ENCODE measurements at places on chromosomes 7 and 10. TPM values are rescaled to one million over a fixed set of nuclear protein-coding genes. Genes with fewer than 3 reads are reported as not detected.

DNA sequence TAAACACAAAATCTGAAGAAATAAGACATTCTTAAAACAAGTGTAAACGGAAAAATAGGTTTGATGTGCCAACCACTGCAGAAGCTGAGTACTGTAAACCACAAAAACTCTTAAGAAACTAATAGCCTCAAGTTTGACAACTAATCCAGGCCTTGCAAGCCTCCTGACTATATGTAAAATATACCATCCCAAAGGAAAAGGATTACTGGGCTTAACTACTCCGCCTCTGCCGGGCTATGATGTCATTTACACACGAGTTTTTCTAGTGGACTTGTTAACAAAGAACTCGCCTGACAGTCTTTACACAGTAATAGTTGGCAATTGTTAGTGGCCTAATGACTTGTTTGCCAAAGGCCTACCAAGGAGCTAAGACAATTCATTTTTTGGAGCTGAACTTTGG lies 2.1 kb downstream of the KIF5B start:
- DNase-seq: peak; percentile 38

DNA sequence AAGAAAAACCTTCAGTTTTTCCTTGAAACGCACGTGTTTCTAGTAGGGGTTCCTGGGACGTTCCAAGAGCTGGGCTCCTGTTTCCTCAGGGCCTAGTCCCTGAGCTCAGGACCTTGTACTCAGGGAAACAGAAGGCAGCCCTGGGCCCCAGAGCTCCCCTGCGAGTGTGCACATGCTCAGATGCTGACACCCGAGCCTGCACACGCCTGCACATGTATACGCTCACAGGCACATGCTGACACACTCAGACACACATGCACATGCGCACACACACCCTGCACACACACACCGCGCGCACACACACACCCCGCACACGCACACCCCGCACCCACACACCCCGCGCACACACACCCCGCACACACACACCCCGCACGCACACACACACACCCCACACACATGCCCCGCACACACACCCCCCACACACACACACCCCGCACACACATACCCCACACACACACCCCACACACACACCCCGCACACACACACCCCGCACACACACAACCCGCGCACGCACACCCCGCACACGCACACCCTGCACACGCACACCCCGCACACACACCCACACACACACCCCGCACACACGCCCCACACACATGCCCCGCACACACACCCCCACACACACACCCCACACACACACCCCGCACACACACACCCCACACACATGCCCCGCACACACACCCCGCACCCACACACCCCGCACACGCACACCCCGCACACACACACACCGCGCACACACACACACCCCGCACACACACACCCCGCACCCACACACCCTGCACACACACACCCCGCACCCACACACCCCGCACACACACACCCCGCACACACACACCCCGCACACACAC lies 52.2 kb downstream of the CALML3 start:
- DNase-seq: no peak

DNA sequence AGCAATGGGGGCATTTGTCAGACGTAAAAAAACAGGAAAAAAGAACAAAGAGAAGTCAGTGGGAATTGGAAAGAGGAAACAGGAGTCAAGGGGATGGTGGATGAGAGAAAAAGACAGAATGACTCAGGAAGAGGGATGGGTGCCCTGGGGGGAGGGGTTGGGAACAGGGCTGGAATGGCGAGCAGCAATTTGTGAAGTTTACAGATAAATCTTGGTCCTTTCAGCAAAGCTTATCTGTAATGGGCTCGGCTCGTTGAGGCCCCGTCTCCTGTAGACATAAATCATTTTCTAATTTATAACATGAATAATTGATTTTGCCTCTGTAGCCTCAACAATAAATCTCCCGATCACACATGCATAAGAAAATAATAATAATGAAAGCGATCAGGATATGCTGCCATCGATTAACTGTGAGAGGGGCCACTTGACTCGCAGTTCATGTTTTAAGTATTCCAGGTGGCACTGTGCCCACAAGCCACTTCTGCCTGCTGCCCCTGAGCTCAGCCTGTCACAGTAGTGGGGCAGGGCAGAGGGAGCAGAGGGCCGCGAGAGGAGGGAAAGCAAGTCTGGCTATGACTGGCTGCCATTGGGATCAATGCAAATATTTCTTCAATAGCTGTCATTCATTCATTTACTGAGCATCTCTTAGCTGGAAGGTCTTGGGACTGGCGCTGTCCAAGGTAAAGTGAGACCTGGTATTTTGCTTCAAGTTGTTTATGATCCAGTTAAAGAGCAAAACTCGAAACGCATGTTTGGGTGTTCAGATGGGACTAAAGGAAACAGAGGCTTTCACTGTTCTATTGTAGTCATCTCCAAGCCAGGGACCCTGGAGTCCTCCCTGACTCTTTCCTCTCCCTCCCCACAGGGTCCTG lies 47.4 kb upstream of the R3HCC1L start:
- DNase-seq: no peak

DNA sequence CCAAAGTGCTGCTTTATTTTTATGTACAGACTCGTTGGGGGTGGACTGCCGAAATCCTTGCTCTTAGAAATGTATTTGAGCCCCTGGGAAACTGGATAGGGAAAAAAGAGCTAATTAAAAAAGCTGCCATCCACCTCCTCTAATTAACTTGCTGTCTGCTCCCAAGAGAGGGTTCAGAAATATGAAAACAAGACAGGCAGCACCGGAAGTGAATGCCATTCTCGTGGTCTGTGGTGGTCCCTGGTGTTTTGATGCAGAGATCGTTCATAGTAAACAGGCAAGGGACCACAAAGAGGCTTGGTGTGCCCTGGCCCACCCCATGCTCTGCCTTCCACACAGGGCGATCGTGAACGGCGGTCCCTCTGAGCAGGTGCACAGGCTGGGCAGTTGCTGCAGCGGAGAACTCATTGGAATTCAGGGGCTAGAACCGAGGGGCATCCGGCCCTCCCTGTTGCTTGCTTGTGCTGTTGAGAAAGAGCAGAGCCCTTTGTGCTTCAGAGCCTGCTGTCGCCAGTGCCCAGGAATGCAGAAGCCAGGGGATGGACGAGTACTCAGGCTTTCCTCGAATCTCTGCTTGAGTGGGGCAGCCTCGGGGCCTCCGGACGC lies 79.1 kb upstream of the BTBD16 start:
- no peak for DNase-seq

- no peak for DNase-seq
Observed at GRCh38 chr10:47033081-47033480, 121.9 kb downstream of the PTPN20 start.

DNA sequence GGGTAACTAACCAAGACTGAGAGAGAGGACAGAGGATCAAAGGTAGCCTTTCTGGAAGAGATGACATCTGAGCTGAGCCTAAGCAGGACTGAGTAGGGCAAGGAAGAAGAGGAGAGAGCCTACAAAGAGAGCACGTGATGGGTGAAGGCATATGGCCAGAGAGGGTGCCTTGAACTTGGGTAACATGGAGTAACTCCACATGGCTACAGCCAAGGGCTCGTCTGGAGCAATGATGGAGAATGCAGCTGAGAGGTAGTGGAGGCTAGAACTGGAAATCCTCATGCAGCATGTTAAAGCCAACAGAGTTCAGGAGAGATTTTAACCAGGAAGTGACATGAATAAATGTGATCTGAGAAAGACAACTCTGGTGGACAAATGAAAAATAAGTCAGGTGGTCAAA lies 77.8 kb downstream of the LRRC17 start:
- no peak for DNase-seq

- no peak for DNase-seq
Observed at GRCh38 chr7:43700646-43701499, 28.4 kb downstream of the COA1 start.

DNA sequence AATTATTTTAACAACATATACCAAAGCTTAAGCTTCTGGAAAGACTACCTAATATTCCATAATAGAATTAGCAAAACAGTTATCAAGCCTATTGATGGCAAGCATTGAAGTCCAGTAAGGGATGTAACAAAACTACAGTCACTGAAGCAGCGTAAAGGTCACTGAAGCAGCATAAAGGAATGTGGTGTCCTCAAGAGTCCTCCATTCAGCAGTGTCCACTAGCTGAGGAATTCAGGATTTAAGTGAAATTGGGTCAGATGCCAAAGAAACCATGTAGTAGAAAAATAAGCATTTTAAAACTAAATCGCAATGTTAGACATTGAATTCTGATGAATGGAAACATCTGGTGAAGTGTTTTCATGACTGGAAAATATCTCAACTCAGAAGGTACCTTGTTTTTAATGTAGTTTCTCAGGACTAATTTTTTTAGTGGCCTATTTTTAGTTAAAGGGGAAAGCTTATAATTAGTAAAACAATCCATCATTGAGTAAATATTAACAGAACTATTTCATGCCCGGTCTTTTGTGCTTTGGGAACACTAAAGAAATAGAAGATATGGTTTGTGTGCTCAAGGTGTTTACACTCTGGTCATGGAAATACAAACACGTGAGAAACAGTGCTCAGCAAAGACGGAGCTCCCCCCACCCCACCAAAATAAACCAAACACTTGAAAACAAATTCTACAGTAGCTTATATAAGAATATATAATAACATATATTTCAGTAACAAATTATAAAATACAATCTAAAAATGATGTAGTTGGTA lies 121.4 kb downstream of the CDK14 start:
- DNase-seq: peak; percentile 56

DNA sequence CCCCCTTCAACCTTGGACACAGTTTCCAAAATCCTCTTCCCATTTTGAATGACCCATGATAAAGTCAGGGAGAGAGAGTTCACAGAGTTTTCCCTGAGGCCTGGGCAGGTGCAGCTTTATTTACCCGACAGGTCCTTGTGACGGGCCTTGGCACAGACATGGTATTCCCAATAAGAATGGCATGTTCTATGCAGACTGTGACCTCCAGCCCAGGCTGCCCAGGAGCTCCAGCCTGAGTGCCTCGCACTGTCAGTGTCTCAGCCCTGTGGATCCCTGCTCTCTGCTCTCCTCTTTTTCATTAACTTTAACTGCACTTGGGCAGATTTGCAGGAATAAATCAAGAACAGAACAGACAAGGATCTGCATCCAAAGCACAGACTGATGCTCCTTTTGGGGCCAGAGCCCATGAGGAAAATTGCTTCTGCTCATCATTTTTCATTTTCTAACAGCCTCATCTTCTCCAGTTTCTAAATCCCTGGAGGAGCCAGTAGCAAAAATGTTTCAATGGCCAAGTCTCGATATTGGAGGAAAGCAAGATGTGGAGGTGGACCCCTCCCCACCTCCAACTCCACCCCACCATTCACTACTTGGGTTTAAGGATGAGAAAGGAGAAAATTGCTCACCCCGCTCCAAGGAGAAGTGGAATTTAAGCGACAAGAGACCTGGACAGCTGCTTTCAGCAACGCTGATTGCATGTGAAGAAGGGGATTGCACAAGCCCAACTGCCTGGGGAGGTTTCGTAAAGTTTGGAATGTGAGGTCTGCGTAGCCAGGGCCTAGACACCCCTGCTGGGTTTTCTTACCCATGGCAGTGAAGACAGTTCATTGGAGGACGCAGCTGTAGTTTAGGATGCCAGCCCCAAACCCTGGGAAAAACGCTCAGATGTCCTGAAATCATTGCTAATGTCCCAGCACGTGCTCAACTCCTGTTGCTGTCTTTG lies 225.9 kb downstream of the WDR11 start:
- peak; percentile 31 for DNase-seq

DNA sequence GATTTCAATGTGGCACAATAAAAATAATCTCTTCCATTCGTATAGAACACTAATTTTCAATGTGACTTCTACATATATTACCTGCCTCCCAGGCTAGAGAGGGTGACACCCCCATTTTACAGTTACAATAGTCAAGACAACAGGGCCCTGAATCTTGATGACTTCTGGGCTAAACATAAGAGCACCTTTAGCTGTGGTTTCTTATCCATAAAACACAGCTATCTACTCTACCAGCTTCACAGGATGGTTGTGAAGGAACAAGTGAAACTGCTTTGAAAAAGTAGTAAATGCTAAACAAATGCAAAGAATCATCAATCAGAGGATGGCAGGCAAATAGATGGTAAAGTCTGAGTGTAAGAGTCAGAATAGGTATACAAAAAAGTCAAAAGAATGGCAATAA lies 3.6 kb upstream of the TLL2 start:
- DNase-seq: no peak

DNA sequence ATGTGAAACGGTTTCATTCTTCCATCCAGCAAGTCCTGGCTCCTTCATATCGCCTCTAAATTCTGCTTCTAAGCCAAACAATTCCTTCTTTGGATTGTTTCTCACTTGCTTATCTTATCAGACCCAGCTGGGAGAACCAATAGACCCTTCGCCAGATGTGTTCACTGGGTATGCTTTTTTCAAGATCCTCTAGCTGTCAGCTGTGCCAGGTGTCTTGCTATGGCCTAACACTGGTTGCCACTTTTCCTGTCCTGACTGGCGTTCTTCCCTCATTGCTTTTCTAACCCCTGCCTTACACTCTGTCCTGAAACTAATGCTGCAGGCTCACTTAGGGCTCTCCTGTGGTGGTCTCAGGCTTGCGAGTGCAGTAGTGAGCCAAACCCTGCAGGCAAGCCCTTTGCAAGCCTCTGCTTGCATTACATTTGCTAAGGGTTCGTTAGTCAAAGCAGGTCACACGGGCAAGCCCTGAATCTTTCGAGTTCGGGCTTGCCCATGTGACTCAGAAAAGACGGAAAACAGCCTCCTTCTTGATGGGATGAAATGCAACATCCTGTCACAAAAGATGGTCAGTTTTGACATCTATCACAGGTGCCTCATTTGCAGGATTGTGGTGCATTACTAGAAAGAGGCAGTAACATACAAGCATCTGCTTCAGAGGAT lies 92.8 kb downstream of the VWC2 start:
- no peak for DNase-seq

GRCh38 chr10:78660446-78661106 lies 408.2 kb upstream of the ZMIZ1 start:
- DNase-seq: no peak

- DNase-seq: no peak
Observed at GRCh38 chr10:86110156-86110786, 256.3 kb downstream of the GRID1 start.

DNA sequence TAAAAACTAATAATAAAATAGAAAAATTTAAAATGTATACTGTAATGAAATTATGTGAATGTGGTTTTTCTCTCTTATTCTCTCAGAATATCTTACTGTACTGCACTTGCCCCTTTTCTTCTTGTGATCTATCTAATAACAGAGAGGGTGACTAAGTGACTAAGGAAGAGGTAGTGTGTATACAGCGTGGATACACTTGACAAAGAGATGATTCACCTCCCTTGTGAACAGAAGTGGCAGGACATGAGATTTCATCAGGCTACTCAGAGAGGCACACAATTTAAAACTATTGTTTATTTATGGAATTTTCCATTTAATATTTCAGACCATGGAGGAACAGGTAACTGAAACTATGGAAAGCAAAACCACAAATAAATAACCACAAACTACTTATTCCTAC lies 806.6 kb upstream of the GHITM start:
- no peak for DNase-seq

GRCh38 chr10:59750155-59750945 lies 2.9 kb downstream of the MRLN start:
- DNase-seq: no peak

Gene SPACDR
- polyA plus RNA-seq: 0.98 TPM

Gene NME8
- not detected for polyA plus RNA-seq

Gene SOSTDC1
- polyA plus RNA-seq: 13.9 TPM

Gene AP5Z1
- 11.0 TPM for polyA plus RNA-seq

Gene C7orf57
- polyA plus RNA-seq: 0.20 TPM
